Activated CD8-positive, alpha-beta T cell treated with anti-CD3 and anti-CD28 coated beads for 36 hours (primary cell): ENCODE measurements at places on chromosomes 16 and 17. TPM values are rescaled to one million over a fixed set of nuclear protein-coding genes. Genes with fewer than 3 reads are reported as not detected.

The KATNB1 gene
- total RNA-seq, result 35.1 TPM

The MAPK8IP3 gene
- total RNA-seq, result 58.4 TPM

The SDR42E2 gene
- total RNA-seq, result not detected

The CHST5 gene
- not detected for total RNA-seq

The MMP15 gene
- 0.25 TPM for total RNA-seq

- peaks cover 29% of the 10 kb centered on the region for H3K36me3 ChIP-seq
- peaks cover under 1% of the 10 kb centered on the region for H3K27me3 ChIP-seq
- DNase-seq, result peak; percentile 43
- no peak overlapping the region for H3K4me3 ChIP-seq
- peaks cover 22% of the 10 kb centered on the region for H3K4me1 ChIP-seq
These were observed 9.5 kb upstream of the GALK1 start for GRCh38 chr17:75774471-75774990.

- H3K4me1 ChIP-seq, result no peaks in the 10 kb centered on the region
- no peak overlapping the region for H3K4me3 ChIP-seq
- H3K27ac ChIP-seq, result no peak overlapping the region
- no peaks in the 10 kb centered on the region for H3K27me3 ChIP-seq
- no peak for DNase-seq
- H3K36me3 ChIP-seq, result peaks cover 35% of the 10 kb centered on the region
These were observed 35.0 kb downstream of the GPT2 start for GRCh38 chr16:46918905-46919792.

GRCh38 chr17:77965352-77965751, 6.8 kb downstream of the TNRC6C start:
- no peak overlapping the region for H3K27ac ChIP-seq
- no peak overlapping the region for H3K4me3 ChIP-seq
- peaks cover 2% of the 10 kb centered on the region for H3K36me3 ChIP-seq

- peaks cover 7% of the 10 kb centered on the region for H3K4me1 ChIP-seq
- no peak overlapping the region for H3K27ac ChIP-seq
- H3K36me3 ChIP-seq, result peaks cover 4% of the 10 kb centered on the region
- H3K4me3 ChIP-seq, result no peak overlapping the region
These were observed 10.1 kb downstream of the VAC14 start for GRCh38 chr16:70790815-70791214.

DNA sequence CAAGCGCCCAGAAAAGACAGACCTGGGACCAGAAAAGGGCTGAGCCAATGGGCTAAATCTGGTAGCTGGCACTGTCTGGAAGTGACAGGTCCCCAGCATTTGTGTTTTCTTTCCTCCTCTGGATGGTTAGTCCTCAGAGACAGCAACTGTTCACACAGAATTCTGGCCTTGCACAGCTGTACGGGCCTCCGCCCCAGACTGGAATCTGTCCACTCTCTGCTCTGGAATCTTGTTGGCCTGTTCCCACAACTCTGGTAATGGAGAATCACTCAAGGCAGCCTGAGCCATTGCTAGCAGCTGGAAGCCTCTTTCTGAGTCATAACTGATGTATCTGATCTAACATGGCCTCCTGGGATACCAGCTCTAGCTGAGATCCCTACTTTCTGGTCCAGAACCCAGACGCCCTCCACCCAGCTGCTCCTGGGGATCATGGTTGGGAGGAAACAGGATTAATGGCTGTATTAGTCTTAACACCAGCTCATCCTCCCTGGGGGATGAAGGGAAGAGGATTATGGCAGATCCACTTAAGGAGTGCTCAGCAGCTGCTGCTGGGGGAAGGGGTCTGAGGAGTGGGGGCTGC, 9.1 kb downstream of the ZNF668 start:
- no peaks in the 10 kb centered on the region for H3K27me3 ChIP-seq
- H3K27ac ChIP-seq, result peak overlapping the region; percentile 31
- H3K4me3 ChIP-seq, result no peak overlapping the region
- peaks cover 22% of the 10 kb centered on the region for H3K36me3 ChIP-seq
- DNase-seq, result no peak

- H3K36me3 ChIP-seq, result peaks cover 43% of the 10 kb centered on the region
- H3K4me3 ChIP-seq, result no peak overlapping the region
- H3K27ac ChIP-seq, result peak overlapping the region; percentile 5
- peaks cover 26% of the 10 kb centered on the region for H3K4me1 ChIP-seq
These were observed 8.6 kb downstream of the CEP95 start for GRCh38 chr17:64515419-64515818.

GRCh38 chr17:2624292-2624731, 30.9 kb downstream of the PAFAH1B1 start:
- no peak for DNase-seq
- H3K27me3 ChIP-seq, result no peaks in the 10 kb centered on the region
- H3K4me3 ChIP-seq, result no peak overlapping the region
- peaks cover 67% of the 10 kb centered on the region for H3K4me1 ChIP-seq

GRCh38 chr17:58487589-58488427, at the start of gene HSF5:
Gene HSF5, minus strand, starts transcription at chr17:58488408. Its CDS starts 134 bp downstream, at chr17:58488274.
- H3K4me1 ChIP-seq, result peaks cover 18% of the 10 kb centered on the region
- H3K27me3 ChIP-seq, result no peaks in the 10 kb centered on the region
- H3K4me3 ChIP-seq, result peak within 1 kb of the TSS; percentile 51
- H3K27ac ChIP-seq, result peak within 1 kb of the TSS; percentile 53
- peaks cover 41% of the 10 kb centered on the region for H3K36me3 ChIP-seq

DNA sequence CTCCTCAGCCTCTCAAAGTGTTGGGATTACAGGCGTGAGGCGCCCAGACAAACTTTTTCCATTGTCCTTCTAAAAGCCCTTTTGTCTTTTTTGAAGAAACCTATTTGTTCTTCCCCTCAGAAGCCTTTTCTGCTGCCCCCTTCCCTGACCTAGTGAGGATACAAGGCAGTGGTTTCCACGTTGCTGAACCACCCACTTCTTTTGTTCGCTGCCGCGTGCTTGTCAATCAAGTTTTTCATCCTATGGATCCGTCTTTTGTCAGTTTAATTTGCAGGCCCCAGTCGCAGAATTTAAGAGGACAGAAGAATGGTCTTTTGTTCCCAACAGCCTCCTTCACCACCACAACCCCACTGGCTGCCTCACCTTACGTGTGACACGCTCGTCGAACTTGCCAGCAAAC, 20.2 kb upstream of the GNG13 start:
- DNase-seq, result no peak
- peaks cover 9% of the 10 kb centered on the region for H3K27me3 ChIP-seq
- H3K4me3 ChIP-seq, result no peak overlapping the region
- no peak overlapping the region for H3K27ac ChIP-seq

- peaks cover 41% of the 10 kb centered on the region for H3K4me1 ChIP-seq
- H3K27ac ChIP-seq, result no peak overlapping the region
- H3K36me3 ChIP-seq, result peaks cover 10% of the 10 kb centered on the region
- DNase-seq, result no peak
- H3K4me3 ChIP-seq, result no peak overlapping the region
- no peaks in the 10 kb centered on the region for H3K27me3 ChIP-seq
These were observed 31.6 kb downstream of the ADGRG5 start for GRCh38 chr16:57574086-57574485.

- DNase-seq, result no peak
- no peak overlapping the region for H3K4me3 ChIP-seq
- no peak overlapping the region for H3K27ac ChIP-seq
- H3K4me1 ChIP-seq, result peaks cover 16% of the 10 kb centered on the region
- H3K36me3 ChIP-seq, result peaks cover 8% of the 10 kb centered on the region
- H3K27me3 ChIP-seq, result no peaks in the 10 kb centered on the region
These were observed 152.2 kb downstream of the SNX11 start for GRCh38 chr17:48259694-48260291.

GRCh38 chr17:37816950-37817349, 72.1 kb upstream of the HNF1B start:
- peaks cover 12% of the 10 kb centered on the region for H3K4me1 ChIP-seq
- H3K27me3 ChIP-seq, result peaks cover 15% of the 10 kb centered on the region
- no peak overlapping the region for H3K27ac ChIP-seq
- no peak for DNase-seq

DNA sequence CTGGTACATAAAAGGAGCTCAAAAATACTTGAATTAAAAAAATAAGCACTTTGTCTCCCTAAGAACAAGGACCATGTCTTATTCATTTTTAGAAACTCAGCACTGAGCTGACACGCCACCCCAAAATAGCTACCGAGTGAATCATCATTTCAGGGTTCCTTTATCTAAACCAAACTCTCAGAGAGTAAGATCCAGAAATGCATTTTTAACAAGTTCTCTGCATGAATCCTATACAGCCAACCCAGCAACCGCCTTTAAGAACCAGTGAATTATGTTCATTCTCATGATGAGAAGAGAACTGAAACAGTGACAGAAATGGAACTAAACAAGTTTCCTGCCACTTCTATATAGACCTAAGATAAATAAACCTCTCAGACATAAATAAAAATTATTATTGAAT, 8.7 kb downstream of the C16orf87 start:
- peaks cover 27% of the 10 kb centered on the region for H3K4me1 ChIP-seq
- H3K27ac ChIP-seq, result no peak overlapping the region
- no peak overlapping the region for H3K4me3 ChIP-seq
- peak; percentile 44 for DNase-seq
- H3K36me3 ChIP-seq, result peaks cover 11% of the 10 kb centered on the region
